Activated T-cell treated with anti-CD3 and anti-CD28 coated beads, Interleukin-2, amount 50 U/mL, for 1 hour (primary cell): ENCODE measurements at places on chromosomes 4 and X.

- no peak for DNase-seq
These were observed 25.1 kb upstream of the MXD4 start for GRCh38 chr4:2286904-2287593.

- no peak for DNase-seq
These were observed 2.8 kb downstream of the ERVMER34-1 start for GRCh38 chr4:52748432-52748831.

DNA sequence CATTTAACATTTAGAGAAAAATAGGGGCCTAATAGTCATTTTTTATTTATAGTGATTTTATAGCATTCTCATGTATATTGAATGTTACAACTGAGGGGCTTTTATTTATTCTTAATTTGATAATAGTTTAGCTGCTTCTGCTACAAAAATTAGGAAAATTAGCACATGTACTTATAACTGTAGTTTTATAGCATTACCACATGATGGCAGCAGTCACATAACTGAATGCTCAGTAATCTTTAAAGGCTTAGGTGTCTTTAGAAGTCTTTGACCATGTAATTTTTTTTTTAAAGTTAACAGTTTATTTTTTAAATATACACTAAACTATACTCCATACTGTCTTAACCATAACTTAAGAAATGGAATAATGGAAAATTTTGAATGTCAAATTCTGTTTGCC, 136.6 kb downstream of the STAG2 start:
- DNase-seq, result no peak

- no peak for DNase-seq
These were observed 63.1 kb upstream of the FREM3 start for GRCh38 chr4:143763587-143763986.

- no peak for DNase-seq
These were observed 3.3 kb downstream of the NALF2 start for GRCh38 chrX:69507500-69507789.

GRCh38 chr4:112521123-112522023, 5.4 kb upstream of the NEUROG2 start:
- no peak for DNase-seq

DNA sequence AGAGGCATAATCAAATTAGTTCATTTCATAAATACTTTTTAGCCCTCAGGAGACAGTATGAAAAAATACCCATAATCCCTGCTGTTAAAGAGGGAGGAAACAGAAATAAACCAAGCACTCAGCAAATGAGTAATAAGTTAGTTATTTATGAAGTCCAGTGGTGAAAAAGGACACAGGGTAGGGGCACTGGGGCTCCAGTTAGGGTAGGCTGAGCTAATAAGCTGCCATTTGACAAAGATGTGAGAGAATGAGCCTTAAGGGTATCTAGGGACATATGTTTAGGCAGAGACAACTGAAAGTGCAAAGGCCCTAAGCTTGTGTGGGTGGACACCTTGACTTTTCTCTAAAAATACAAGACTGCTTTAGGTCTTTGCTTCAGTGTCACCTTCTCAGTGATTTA, 94.4 kb downstream of the IL15 start:
- DNase-seq, result no peak

DNA sequence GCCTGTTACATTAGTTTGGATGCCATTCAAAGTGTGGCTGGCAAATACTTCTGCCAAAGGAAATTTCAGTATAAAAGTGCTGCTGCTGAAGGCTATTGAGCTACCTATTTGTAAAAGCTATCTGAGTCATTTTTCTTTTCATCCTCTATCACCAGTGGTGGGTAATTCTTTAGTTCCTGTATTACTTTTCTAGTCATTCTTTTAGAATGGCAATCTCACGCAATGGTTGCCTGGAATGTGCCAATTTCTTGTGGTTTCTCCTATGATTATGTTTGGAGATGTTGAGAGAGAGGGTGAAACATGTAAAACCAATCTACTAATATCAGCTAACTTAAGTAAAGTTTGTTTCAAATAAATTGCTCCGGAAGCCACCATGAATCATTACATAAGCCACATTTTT, 685.0 kb downstream of the RAPGEF2 start:
- DNase-seq, result no peak
